ENCODE measurements at places on chromosomes 5 and 9.

DNA sequence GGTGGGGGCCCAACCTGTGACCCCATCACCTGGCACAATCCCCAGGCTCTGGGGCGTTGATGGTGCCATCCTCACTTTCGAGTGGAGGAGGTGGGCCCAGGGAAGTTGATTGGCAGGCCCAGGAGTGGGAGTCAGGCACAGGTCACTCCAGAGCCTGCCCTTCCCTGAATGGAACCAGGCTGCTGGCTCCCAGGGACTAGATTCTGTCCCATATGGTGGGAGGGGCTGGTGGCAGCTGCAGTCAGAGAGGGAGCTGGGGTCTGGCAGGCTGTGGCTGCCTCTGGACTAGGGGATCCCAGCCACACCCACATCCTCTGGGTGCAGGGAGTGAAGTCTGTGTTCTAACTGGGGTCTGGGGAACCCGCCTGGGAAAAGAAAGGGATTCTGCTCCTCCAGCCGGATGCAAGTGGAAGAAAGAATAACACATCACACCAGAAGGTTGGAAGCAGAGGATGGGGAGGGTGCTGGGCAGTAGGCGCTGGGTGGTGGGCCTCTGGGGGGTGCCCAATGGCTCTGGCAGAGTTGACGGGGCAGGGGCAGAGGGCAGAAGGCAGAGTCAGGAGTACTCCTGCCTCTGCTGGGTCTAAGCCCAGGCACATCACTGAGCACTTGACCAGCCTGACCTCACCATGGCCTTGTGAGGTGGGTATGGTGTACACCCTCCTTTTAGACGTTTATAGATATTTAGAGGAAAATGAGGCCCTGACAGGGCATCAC lies 25.8 kb downstream of the CEL start:
- no peak for DNase-seq

GRCh38 chr5:80411589-80412219 lies 3.8 kb downstream of the ZFYVE16 start:
- no peak for DNase-seq

DNA sequence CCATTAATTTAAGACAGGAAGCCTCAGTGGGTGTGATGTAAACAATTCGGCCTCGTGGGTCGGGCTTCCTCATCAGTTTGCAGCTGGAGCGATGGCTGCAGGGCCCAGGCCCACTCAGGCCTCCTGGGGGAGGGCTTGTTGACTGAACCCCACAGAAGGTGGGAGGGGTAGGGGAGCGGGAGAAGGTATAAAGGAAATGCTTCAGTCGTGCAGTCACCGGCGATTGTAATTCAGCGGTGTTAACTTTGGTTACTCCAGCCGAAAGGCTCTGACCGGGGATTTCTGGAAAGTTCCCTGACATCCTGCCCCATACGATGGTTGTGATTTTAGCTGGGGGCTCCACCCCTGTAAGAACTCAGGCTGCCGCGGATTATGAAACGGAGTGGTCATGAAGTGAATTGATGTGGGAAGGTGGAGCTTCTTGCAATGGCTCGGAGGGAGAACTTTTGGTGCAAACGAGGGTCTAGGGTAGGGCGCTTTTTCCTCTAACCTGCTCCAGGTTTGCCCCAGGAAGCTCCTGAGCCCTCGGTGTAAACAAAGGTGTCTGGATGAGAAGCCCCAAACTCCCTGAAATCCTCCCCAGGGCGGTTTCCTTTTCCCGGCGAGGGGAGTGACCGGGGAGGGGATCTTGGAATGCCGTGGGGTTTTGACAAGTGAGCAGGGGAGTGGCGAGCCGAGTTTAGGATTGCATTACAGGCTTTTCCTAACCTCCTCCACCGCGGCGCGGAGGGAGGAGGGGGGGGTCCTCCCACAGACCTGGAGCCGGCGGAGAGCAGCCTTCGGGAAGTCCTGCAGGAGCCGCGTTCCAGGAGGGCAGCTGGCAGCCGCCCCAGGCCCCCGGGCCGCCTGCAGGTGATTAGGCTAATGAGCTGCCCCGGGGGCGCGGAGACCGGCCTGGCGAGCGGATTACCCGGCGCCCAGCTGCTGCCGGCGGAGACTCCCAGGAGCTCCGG lies 215.5 kb downstream of the PDZD2 start:
- peak; percentile 15 for DNase-seq

GRCh38 chr9:95581900-95582299 lies 65.1 kb upstream of the PTCH1 start:
- DNase-seq = no peak

DNA sequence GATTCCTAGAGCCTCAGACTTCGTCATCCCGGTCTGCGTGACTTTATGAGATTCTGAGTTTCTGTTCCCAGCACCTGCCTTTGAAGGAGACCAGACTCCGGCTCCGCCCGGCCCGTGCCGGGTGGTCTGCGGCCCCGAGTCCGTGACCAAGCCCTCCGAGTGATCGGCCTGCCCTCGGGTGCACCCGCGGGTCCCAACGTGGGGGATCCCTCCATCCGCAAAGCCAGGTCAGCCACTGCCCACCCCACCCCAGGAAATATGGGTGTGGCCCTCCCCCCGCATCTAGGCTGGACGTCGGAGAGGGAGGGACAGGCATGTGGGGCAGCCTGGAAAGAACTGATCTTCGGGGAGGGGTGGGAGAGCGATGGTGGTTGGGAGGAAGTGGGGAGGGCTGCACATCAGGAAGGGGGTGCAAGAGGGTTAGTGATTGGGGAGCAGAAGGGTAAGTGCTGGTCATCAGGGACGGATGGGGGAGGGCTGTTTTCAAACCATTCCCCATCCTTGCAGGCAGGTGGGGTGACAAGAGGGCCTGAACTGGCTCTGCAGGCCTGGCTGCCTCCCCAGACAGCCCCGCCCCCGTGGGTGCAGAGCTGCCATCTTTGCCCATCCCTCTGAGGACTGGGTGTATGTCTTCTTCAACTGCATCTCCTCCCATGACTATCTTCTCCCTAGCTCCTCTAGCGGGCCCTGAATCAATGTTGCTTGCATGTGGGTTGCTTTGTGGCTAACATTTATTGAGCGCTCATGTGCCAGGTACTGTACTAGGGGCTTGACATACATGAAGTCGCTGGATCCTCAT lies 747 bp downstream of the LRSAM1 start:
- DNase-seq = no peak

GRCh38 chr5:61477788-61478187 lies 145.7 kb downstream of the ZSWIM6 start:
- no peak for DNase-seq

DNA sequence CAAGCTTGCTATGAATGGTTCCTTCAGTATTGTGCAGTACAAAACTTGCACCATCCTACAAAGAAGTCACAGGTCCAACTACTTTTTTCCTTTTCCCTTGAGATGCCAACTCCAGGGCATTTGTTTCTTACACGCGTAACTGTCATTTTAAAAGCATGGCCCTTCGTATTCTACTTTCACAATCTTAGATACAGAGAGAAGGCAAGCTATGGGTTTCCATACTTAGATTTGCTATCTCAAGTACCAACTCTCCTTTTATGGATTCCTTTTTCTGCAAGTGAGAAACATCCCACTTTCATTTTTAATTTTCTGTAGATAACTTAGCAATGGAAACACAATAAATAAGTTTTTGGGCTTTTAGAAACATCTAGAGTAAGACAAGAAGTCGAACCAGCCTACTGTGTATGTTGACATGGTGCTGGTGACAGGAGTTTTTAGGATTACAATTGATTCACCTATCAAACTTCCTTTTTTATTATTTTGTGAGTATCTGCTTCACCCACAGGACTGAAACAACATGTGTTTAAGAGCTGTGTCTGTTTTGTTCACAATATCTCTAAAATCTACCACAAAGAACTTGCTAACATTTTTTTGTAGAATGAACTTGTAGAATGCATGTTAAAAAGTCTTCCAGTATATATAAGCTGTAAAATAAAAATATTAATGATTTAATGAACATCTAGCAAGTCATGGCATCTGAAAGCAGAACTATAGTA lies 124.1 kb downstream of the FAM174A start:
- no peak for DNase-seq

GRCh38 chr5:9015937-9016270 lies 530.0 kb downstream of the SEMA5A start:
- no peak for DNase-seq
